Right cardiac atrium (tissue), 5 donors: ENCODE measurements at places on chromosomes 6 and 20. TPM values are rescaled to one million over a fixed set of nuclear protein-coding genes. Genes with fewer than 3 reads are reported as not detected.

Gene ZSCAN23
- 1.9 TPM for total RNA-seq

Gene SLC35D3
- not detected for total RNA-seq

Gene HLA-DRA
- total RNA-seq: 94.4 TPM

Gene POU5F1
- total RNA-seq: 0.74 TPM

Gene HLA-DRB1
- total RNA-seq: 153 TPM

Gene PRDM13
- total RNA-seq: not detected
